Germinal center (tissue), 1 donor: ENCODE measurements at places on chromosomes 6 and 20.

GRCh38 chr6:122801397-122801796, 12.3 kb downstream of the SMPDL3A start:
- DNase-seq = no peak

DNA sequence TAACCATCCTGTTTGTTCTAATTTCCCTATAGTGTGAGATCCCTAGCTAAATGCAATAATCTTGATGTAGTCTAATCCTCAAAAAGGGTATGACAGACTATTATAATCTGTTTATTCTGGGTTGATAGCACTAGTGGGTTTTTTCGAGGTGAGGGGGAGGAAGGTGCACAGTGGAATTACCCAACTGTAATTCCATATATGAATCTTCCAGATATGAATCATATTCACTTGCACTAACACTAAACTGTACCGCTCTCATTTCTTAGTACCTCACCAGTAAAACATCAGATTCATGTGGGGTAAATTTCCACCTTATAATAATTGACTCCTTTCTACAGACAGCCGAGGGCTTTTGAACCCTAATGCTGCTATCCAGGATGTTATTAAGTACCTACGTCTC, 16.5 kb downstream of the NCOA7 start:
- DNase-seq = no peak

DNA sequence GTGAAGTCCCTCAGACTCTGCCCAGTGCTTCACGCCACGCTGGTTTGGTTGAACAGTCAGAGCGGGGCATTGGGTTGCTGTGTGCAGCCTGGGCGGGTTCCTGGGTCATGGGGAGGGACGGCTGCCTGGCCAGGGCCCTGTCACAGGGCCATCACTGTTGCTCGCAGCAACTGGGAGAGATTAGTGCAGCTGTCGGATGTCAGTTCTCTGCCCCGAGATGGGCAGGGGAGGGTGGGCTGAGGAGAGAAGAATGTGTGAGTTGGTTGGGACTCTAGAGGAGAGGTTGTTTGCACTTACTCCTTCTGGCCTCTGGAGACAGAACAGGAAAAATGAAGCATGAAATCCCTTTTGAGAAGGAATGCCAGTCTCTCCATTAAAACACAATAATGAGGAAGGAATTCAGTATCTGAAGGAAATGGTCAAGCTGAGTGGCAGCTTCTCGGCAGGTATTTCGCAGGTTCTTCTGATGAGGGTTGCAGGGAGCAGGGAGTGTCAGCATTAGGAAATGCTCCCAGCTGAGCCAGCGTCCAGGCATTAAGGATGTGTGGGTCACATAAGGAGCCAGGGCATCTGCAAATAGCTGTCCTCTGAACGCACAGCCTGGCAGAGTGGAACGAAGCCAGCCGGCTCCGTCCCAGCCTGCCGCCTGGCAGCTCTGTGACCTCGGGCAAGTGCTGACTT, 95.9 kb downstream of the SSR1 start:
- DNase-seq = no peak

DNA sequence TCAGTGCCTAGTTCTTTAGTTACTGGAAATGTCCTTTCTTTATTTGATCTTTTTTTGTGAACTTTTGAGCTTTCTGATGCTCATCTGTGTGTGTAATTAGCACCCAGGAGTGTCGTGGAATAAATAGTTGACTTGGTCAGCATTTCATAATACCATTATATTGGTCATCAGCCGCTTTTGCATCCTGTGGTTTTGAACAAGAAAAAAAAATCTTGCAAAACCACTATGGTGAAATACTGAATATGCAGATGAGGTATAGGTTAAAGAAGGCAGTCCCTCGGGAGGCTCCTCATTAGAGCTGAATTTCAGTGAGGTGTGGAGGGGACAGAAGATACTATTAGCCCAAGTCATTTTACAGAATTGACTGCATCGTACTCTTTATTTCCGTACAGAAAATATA, 90.1 kb downstream of the FOXO3 start:
- DNase-seq = no peak

- peak; percentile 46 for DNase-seq
Measured at GRCh38 chr20:24001712-24002405, 13.3 kb upstream of the GGTLC1 start.

DNA sequence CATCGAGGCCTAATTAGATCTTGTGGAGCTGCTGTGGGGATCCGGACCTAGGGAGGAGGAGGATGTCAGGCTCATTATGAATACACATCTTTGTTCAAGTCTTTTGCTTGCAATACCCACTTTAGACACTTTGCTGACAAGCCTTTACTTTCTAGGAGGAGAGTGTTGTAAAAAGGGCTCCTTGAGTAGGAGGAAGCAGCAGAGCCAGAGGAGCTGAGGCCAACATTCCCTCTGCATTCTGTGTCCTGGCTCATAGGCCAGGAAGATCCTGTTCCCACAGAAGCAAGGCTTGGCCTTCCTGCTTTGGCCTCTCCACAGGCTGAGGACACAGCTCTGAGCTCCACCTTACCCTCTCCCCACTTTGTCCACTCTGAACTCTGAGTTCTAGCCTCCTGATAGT, 67.1 kb downstream of the TPD52L1 start:
- DNase-seq = no peak

GRCh38 chr6:158149641-158150040, 18.4 kb downstream of the SERAC1 start:
- DNase-seq = no peak

- DNase-seq = peak; percentile 78
Measured at GRCh38 chr20:46013829-46014516, 5.3 kb downstream of the MMP9 start.

- DNase-seq = no peak
Measured at GRCh38 chr6:37762806-37763205, 56.7 kb upstream of the ZFAND3 start.

- DNase-seq = no peak
Measured at GRCh38 chr20:22385602-22386305, 198.6 kb downstream of the FOXA2 start.

- DNase-seq = no peak
Measured at GRCh38 chr6:140070846-140071473, 696.5 kb upstream of the CITED2 start.

DNA sequence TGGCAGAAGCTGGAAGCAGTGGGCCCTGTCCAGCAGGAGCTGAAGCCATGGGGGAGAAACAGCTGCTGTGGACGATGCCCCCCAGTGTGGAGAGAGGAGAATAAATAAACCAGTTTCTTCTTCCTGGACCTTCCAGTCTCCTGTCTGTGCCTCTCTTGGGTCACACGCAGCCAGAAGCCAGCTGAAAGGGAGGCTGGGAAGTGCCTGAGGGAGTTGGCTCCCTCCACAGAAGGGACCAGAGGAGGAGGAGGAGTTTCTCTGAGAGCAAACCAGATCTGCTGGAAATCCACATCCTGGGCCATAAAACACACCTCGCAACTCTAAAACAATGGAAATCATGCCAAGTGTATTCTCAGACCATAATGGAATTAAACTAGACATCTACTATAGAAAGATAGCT, 577.0 kb downstream of the CDH26 start:
- no peak for DNase-seq

DNA sequence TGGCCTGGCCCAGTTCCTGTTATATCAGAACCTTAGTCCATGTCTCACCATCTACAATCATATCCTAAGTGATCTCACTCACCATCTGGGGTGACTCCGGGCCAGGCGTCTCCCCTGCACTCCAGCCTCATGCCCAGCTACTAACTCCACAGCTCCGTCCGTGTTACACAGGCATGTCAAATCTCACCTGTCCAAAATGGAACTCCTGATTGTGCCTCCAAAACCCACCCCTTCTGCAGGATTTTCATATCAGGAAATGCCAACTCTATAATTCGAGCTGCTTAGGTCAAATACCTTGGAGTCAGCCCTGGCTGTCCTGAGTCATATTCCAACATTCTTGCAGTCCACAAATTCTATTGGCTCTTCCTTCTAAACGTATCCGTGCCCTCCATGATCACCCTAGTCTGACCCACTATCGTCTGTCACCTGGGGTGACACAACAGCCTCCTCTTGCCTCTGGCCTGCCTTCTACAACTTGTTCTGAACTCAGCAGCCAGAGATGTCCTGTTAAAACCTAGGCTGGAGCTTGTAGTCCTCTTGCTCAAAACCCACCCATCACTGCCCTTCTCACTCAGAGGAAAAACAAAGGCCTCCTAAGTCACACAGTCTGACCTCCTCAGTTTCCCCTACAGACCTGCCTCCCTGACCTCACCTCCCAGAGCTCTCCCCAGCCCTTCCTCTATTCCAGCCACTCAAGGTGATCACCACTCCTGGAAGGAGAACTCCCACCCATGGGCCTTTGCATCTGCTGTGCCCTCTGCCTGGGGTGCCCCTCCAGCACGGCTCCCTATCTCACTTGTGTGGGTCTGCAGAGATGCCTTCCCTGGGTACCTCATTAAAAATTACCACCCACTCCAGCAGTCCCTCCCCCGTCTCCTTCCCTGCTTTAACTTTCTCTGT, 85.3 kb upstream of the SIRPA start:
- DNase-seq = no peak

DNA sequence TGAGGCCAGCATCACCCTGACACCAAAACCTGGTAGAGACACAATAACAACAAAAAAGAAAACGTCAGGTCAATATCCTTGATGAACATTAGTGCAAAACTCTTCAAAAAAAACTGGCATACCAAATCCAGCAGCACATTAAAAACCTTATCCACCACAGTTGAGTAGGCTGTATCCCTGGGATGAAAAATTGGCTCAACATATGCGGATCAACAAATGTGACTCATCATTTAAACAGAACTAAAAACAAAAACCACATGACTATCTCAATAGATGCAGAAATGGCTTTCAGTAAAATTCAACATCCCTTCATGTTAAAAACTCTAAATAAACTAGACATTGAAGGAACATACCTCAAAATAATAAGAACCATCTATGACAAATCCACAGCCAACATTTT, 59.6 kb upstream of the PHIP start:
- DNase-seq = no peak

- no peak for DNase-seq
Measured at GRCh38 chr6:82458705-82459104, 95.1 kb downstream of the TPBG start.

- DNase-seq = peak; percentile 62
Measured at GRCh38 chr6:157223021-157223430, 100.3 kb downstream of the TMEM242 start.

DNA sequence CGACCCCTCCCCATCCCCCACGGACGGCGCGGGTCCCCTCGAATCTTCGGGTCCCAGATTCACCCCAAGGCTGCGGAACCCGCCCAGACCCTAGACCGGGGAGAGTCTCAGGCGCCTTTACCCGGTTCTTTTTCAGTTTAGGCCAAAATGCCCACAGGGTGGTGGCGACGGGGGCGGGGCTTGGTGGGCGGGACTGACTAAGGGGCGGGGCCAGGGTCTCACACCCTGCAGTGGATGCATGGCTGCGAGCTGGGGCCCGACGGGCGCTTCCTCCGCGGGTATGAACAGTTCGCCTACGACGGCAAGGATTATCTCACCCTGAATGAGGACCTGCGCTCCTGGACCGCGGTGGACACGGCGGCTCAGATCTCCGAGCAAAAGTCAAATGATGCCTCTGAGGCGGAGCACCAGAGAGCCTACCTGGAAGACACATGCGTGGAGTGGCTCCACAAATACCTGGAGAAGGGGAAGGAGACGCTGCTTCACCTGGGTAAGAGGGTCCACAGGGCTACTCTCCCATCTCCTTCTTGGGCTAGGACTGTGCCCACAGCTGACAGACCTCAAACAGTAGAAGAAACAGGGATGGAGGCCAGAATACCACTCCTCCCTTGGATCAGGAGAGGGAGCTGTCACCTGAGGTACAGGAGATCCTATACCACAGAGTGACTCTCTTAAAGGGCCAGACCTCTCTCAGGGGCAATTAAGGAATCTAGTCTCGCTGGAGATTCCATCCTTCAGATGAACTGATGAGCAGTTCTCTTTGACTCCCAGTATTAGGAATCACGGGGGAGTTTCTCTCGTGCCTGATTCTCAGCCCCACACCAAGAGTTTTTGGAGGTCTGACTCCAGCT, 942 bp downstream of the HLA-E start:
- peak; percentile 85 for DNase-seq

DNA sequence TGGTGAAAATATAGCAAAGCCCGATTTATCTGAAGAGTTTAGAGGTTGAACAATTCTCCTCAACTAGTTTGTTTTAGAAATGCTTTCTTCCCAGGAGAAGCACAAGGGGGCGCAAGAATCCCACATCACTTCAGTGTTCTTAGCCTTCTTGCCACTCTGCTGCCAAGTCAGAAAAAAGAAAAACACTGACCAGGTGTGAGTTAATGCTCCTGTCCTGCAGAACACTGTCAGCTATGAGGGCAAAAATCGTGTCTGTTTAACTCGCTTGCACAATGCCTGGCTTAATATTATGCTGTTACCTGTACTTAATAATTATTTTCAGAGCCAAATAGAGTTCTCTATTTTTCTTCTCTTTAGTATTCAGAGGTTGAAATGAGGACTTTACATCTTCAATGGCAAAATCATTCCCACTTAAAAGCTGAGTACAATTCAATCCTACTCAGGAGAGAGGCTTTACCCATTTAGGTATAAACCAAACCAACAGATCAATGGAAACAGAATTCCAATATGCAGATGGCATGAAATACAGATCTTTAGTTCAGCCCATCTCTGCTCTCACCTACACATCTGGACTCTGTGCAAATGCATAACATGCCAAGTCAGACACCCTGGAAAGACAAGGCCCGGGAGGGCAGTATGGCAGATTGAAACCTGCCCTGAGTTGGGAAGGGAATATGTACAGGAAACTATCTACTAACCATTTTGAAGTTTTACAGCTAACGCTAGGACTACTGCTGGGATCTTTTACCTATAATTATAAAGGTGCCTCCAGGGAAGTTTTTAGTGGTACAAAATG, 71.4 kb upstream of the TULP1 start:
- peak; percentile 50 for DNase-seq

GRCh38 chr6:139777202-139777970, 402.9 kb upstream of the CITED2 start:
- no peak for DNase-seq

DNA sequence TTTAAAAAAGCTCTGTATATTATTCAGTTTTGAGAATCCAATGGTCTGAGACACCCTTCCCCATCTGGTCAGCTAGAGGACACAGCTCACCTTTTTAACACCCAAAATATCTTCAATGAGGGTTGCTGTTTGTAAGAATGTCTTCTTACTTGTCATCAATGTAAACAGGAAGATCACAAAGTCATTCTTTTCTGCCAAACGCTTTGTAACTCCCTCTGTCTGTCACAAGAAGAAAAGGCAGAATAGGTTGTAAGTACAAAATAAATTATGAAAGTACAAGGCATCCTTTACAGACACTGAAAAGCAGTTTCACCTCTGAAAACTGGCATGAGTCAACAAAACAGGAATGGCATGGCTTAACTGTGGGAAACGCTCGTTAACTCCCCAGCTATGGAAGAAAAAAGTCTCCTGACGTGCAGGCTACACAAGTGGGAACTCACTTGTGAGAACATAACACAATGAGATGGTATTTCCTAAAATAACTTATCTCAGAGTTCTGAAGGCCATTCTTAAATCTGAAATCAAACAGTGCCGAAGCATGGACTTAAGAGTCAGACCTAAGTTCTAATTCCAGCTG, 42.7 kb downstream of the TRPC4AP start:
- DNase-seq = no peak

GRCh38 chr20:50721881-50722281, 9.5 kb upstream of the PARD6B start:
- no peak for DNase-seq

GRCh38 chr6:2077826-2078225, 167.6 kb downstream of the GMDS start:
- DNase-seq = no peak
